M059J (cell line): ENCODE measurements at places on chromosomes 5 and 9. TPM values are rescaled to one million over a fixed set of nuclear protein-coding genes. Genes with fewer than 3 reads are reported as not detected.
A peak's percentile ranks its signal among the peaks of the same experiment; 100 is the strongest.

GRCh38 chr9:135494791-135495559 lies 5.5 kb upstream of the MRPS2 start:
- DNase-seq: no peak

DNA sequence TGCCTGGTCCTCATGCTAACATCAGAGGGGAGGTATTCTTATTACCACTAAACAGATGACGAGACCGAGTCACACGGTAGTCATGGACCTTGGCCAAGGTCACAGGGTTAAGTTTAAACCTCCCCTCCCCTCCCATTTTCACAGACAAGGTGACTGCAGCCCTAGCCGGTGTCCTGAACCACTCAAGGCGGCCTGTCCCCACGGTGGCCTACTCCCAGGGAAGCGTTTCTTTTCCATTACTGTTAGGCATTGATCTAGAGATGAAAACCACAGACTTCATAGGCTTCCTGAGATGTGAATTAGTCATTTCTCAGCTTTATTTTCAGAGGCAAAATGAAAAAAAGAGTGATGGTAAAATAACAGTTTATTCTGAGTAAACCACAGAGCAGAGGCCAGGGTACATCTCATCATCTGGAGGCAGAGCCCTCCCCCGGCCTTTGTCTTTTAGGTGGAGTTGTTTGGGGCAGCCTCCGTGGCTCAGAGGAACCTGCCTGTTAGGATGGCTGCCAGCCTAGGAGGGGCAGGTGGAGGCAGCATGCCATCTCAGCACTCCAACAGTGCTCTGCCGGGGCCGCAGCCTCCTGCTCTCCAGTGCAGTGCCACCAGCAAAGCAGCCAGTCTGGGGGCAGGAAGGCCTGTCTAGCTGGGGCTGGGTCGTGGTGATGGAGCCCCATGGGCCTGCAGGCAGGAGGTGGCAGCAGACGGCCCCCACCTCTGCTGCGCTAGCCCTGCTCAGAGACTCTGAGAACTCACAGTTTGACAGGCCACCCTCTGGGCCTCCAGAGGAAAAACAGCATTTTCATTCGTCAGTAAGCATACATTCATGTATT lies 71.2 kb downstream of the RAPGEF1 start:
- DNase-seq: peak; percentile 92

GRCh38 chr5:175548626-175549311 lies 70.4 kb downstream of the SFXN1 start:
- no peak for DNase-seq

DNA sequence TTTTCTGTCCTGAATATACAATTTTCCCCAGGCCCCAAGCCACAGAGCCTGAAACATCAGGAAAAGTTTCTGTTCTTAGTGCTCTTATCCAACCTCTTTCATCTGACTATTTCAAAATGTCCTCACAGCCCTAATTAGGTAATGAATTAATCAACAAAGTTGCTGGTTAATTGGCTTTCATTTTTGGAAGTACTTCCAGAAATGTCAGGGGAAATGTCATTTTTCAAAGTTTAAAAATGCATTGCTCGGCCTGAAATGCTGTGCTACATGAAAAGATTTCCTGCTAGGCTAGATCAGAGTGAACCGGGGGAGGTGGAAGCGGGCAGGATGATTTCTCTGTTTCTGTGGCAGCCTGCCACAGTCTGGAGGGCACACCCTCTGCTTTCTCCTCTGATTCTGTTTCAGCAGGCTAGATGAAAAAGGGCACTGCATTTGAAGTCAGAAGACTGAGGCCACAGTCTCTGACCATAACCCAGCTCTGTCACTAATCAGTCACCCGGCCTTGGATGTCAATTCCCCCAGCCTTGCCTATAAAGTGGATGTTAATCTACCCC lies 55.9 kb upstream of the BARX1 start:
- no peak for DNase-seq

GRCh38 chr5:80035839-80036238 lies 691 bp downstream of the THBS4 start:
- no peak for DNase-seq

Gene PPIC
- total RNA-seq: 74.2 and 139 TPM in 2 replicates

Gene IRX1
- total RNA-seq: 9.3 and 23.8 TPM in 2 replicates

Gene ACER2
- 0.47 and 0.96 TPM in 2 replicates for total RNA-seq

Gene GOLM1
- 40.6 and 66.3 TPM in 2 replicates for total RNA-seq

Gene TUSC1
- total RNA-seq: 29.0 and 41.1 TPM in 2 replicates

Gene FER
- 9.0 TPM in 2 replicates for total RNA-seq
